ENCODE measurements at places on chromosomes 5 and 9.

DNA sequence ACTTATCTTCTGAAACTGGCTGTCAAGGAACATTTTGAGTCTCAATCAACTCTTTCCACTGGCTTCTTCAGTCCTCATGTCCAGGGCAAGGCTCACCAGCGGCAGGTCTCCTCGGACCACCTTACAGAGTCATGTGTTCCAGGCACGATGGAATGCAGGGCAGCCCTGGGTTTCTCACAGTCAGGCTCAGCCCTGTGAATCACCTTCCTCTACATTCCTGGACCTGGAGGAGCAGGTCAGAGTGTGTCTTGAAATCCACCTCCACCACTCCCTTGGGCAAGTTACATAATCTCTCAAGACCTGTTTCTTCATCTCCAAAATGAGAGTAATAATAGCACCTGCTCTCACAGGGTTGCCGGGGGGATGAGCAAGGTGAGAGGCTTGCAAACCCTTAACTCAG, 16.0 kb downstream of the ENC1 start:
- no peak for DNase-seq

GRCh38 chr9:71769175-71770161, 1.2 kb upstream of the CEMIP2 start:
- peak; percentile 94 for DNase-seq

GRCh38 chr5:146805081-146805480, 73.5 kb downstream of the PPP2R2B start:
- DNase-seq: no peak

GRCh38 chr9:19087106-19088000, 15.4 kb downstream of the HAUS6 start:
- no peak for DNase-seq

DNA sequence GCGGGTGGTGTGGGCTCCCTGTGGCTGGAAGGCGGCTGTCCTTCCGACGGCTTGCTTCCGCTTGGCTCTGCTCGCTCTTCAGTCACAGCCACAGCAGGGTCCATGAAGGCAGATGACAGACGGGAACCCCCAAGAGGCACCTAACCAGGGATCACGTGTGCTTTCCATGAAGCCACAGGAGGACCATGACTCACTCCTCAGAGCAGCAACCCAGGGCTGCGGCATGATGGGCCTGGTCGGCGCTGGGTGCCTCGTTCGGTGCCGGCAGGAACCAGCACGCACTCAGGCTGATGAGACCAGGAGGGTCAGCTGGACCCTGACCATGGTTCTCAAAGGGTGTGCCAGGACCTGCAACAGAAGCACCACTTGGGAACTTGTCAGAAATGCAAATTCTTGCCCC, 32.8 kb upstream of the MED10 start:
- DNase-seq: no peak

GRCh38 chr5:14419686-14420085, 161.9 kb upstream of the OTULINL start:
- no peak for DNase-seq

DNA sequence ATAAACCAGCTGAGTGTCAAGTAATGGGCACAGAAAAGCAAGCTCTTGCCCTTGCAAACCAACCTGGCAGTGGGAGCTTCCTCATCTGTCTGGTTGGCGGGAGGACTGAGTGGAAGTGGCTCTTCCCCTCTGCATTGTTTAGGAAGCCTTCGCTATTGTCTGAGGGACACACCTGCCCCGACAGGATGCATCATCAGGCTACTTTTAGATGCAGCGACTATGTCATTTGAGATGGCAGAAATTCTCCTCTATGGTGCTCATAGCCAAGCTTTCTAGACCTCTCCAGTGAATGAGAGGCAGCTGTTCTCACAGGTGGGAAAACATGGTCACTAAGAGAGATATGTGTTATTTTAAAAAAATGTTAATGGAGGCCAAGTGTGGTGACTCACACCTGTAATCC, 104.0 kb downstream of the DOCK8 start:
- DNase-seq: no peak

DNA sequence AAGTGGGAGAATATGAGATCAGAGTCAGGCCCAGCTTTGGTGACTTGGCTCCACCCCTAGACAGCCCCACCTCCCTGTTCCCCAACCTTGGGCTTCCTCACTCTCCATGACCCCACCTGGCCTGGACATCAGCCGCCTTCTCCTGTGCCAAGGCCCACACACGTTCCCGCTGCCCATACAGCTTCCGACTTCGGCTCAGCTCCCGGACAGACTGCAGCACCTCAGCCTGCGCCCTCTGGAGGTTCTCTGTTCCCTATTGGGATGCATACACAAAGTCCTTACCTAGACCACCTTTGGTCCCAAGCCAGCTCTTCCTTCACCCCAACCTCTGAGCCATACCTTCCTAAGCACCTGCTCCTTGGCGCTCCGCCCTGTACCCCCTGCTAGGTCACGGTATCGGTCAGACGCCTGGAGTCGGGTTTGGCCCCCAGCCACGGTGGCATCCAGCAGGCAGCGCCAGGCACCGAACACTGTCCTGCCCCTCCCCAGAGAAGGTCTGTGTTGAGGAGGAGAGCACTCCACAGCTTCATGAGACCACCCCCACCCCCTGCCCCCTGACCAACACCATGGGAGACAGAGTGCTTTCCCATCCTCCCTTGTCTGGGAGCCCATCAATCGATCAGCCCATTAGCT, 2.0 kb downstream of the FCHSD1 start:
- no peak for DNase-seq

GRCh38 chr9:133058550-133059320, 3.0 kb upstream of the CEL start:
- no peak for DNase-seq

DNA sequence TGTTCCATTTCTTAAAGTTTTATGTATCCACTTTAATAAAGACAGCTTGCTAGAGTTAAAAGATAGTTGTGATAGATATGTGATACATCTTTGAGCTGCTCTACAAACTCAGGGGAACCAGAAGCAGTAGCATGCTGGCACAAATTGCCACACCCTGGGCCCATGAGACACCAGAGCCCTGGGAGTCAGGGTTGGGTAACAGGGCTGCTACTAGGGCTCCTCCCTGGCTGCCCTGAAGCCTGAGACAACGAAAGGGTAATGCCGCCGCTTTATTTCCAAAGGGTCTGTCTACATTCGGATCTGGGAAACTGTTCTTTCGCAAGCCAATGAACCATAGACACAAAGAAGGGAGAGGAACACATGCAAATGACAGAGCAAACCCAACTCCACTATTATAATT, 29.2 kb downstream of the PTPN3 start:
- no peak for DNase-seq

DNA sequence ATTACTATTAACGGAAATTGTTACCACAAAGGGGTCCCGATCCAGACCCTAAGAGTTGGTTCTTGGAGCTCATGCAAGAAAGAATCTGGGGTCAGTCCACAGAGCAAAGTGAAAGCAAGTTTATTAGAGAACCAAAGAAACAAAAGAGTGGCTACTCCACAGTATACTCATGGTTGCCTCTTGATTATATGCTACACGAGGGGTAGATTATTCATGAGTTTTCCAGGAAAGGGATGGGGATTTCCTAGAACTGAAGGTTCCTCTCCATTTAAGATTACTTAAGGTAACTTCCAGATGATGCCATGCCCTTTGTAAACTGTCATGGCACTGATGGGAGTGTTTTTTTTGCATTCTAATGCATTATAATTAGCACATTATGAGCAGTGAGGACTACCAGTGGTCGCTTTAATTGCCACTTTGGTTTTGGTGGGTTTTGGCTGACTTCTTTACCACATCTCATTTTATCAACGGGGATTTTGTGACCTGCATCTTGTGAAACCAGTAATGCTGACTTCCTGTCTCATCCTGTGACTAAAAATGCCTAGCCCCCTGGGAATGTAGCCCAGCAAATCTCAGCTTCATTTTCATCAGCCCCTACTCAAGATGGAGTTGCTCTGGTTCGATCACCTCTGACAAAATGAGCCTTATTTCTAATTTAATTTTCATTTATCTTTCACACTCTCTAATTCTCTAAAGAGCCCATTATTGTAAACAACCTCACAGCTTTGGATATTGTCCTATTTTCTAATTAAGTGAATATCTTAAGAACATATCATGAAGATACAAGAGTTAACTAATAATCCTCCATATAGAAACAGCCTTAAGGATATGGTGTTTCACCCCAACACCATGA, 336.3 kb downstream of the RASEF start:
- DNase-seq: no peak

DNA sequence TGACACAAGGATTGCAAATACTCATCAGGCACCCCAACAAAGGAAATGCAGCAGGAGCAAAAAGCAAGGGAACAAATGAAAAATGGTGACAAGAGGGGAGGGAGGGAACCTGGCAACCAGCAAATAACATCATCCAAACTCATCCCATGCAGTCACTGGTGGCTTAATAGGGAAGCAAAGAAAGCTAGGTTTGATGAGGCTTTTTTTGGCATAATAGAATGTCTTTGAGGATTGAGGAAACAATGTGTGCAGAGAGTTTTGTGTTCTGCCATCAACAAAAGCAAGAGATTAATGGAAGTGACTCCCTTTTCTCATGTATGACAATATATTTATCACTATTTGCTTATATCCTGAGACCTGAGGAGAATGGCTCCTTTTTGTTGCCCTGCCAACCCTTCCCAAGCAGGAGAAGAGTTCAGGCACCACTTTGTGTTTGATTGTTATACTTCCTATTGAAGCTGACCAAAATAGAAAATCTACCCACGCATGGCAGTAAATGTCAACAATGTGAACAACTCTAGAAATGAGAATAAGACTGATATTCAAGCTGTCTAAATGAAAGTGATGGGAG, 375.7 kb downstream of the CAAP1 start:
- DNase-seq: no peak

DNA sequence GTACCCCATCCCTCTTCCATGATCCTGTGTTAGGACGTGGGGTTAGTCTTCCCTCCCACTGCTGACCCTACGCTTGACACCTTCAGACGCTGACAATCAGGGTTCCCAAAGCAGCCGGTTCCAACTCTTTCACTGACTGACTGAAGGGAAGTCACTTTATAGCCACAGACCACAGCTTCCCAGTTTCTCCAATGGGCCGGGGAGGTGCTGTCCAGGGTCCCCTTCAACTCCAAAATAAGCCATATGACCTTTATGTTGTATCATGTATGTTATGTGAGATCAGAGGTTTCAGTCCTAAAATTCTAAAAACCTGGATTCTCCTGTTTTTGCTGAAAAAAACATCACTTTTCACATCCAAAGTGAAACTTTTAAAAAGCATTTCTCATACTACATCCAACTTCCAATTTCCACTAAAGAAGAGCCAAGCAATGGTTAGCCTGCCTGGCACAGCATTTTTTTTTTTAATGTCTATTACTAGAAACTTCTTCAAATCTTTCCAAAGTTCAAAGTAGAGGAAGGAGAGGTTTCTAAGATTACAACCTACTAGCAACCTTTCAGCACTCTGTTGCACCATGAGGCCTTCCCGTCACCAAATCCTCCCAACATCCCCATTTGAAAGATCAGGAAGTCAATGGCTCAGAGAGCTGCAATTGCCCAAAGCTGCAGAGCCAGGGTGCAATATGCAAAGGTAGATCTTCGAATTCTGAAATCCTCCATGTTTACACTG, 5.2 kb downstream of the EPB41L4B start:
- no peak for DNase-seq

DNA sequence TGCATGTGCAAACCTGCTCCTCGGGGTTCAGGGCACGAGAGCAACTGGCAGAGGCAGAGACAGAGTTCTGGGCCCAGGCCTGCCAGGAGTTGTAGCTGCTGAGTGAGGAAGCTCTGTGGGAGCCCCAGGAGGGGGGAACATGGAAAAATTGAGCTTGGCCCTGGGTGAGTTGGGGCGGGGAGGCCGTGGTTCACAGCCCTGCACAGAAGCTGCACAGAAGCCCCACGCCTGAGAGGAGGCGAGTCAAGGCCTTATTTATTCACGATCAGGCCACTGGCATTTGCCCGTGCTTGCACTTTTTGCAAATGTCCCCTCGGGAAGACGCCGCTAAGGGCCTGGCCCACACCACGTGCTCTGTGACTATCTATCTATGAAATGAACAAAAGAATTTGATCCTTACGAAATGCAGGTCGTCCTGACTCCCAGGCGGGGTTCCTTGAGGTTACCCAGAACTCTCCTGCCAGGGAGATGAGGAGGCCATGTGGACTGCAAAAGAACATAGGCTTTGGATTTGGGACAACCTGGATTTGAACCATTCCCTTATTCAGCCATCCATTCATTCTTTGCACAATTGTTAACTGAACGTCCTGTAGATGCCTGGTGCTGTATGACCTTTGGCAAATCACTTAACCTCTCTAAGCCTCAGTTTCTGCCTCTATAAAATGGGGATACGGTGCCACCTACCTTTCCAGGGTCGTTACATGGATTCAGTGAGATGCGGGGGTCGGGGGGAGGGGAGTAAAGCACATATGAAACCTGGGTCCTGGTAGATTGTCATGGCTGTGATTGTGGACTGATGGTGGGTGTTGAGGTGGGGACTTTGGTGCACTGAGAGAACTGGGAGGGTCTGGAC, 17.9 kb downstream of the COL27A1 start:
- no peak for DNase-seq

DNA sequence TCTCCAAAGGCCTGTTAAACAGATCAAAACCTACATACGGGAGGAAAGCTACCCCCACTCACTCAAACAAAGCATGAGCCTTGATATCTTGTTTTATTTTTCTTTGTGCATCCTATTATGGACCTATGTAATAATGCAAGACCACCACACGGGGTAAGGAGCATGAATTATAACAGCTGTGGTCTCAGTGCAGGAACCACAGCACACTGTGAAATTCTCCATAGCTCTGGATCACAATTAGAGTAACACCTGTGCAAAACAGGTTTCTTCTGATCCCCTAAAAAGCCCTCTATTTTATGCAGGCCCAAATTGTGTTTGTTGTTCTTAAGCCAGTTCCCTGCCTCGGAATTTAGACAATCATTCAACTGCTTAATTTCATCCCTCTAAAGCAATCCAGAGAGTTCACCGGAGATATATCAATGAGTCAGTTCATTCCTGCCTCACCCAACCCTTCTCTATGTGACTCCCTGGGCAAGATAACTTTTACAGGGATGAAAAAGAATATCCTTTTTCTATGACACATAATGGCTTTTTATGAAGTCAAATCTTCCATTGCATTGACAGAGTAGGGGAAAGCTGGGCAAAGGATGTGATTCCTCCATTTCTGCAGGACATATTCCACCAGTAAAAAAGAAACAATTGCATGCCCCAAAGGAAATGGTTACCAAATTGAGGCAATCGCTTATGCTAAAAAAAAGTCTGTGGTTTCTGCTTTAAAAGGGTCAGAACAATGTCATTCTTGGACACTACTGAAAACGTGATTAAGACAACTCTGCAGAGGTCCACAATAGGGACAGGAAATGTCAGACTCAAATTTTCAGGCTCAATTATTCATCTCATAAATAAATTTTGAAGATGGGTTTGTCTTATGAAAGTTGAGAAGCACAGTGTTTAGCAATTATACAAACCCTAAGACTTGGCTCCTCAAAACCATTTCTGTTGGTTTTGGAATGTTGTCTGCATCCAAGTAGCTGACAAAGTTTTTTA, 41.6 kb upstream of the FST start:
- DNase-seq: no peak

- no peak for DNase-seq
Measured at GRCh38 chr9:87270221-87270847, 227.3 kb upstream of the DAPK1 start.
